ENCODE measurements at places on chromosomes 7 and 10.
A peak's percentile ranks its signal among the peaks of the same experiment; 100 is the strongest.

DNA sequence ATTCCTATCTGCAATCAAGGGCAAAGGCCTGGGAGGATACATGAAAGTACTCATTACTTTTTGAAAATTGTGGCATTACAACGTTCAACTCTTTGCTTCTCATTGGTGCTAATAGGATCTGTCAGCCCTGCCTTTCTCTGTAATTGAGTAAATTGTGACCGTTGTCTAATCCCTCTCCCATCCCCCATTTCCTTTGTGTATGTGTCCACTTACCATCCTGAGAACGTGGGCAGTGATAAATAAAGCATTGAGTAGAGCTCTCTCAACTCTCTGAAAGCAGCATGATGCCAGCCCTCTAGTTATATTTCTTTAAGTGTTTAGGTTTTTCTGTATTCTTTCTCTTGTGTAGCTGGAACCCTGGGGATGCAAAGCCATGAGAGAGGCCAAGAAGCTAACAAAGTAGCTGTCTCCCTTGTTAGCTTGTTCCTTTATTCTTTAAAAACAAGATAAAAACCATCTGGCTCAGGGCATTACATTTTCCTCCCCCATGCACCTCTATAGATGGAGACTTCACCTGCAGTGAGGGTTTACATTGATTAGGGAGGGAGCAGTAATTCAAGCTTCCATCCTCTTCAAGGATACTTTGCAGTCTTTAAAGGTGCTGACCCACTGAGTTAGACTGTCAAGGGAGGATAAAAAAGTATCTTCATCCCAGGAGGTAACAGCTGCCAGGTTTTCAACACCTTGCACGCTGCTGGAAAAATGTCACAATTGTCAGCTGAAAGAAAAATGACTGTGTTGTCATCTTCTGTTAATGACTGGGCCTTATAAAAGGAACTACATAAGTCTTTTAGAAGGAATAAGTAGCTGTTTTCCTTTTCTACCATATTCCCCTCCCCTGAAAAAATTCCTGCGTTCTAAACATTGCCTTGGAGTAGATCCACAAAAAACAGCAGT lies 112.3 kb downstream of the BTRC start:
- peak; percentile 57 for DNase-seq

- no peak for DNase-seq
Measured at GRCh38 chr10:75191821-75192568, 18.6 kb upstream of the VDAC2 start.

- no peak for DNase-seq
Measured at GRCh38 chr7:101974393-101974792, 157.0 kb downstream of the CUX1 start.

DNA sequence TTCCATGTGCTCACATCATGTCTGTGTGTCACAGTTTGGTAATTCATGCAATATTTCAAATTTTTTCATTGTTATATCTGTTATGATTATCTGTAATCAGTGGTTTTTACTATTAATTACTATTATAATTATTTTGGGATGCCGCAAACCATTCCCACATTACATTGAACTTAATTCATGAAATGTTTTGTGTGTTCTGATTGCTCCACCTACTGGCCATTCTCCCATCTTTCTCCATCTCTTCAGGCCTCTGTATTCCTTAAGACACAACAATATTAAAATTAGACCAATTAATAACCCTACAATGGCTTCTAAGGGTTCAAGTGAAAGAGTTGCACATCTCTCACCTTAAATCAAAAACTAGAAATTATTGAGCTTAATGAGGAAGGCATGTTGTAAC lies 398.5 kb downstream of the PCDH15 start:
- DNase-seq: peak; percentile 0

DNA sequence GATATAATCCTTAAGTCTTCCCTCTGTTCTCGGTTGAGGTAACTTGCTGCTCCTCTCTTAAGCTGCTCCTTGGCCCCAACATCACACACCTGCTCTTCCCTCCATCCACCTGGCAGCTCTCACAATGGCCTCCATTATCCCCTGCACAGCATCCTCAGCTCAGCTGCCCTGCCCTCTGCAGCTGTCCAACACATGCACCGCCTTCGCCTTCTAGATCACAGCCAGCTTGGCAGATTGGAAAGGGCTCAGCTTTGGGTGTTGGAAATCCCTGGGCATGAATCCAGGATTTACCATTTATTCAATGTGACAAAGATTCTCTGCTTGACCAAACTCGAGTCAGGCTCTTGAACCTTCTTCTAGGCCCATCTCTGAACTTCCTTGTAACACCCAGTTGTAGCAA lies 20.6 kb downstream of the RGR start:
- peak; percentile 42 for DNase-seq

DNA sequence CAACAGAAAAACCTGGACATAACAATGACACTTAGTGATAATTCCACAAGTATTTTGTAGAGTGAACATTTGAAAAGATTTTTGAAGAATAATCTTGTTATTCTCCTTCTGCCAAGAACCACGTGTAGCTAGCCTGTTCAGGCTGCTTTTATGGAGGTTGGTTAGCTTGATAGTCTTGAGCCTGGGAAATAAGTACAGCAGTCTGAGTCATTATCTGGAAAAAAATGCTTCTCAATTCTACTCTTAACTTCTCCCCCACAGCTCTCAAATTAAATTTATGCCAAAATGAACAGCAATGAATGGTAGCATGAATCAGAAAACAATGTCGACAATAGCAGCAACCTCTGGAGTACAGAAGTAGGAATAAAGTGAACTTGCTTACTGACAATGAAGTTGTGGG lies 63.2 kb downstream of the GPR37 start:
- no peak for DNase-seq

DNA sequence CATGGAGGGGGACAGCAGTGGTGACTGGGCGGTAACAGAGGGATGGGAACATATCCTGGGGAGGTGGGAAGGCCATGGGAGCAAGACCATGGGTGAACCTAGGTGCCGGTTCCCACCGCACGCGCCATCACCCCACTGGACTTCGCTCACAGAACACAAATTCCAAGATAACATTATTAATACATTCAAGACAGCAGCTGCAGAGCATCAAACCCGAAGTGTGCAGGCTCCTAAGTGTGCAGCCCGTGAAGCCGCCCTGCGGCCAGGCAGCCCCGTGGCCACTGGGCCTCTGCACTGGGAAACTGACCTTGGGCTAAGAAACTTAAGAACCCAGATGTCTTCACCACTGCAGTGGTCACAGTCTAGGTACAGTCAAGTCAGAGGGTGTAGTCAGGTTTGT lies 42.8 kb upstream of the ZRANB1 start:
- no peak for DNase-seq

All from NCI-H1092 treated with DMSO at 0.1 percent for 48 hours (cell line).